LHCN-M2 (cell line): ENCODE measurements at places on chromosomes 4 and X. TPM values are rescaled to one million over a fixed set of nuclear protein-coding genes. Genes with fewer than 3 reads are reported as not detected.

- no peak for DNase-seq
These were observed 103.6 kb downstream of the AREG start for GRCh38 chr4:74548561-74548960.

Gene PSAPL1
- not detected in 2 replicates for total RNA-seq

Gene RPGR
- 16.7 and 19.1 TPM in 2 replicates for total RNA-seq

- DNase-seq = no peak
These were observed 191.9 kb downstream of the SLC39A8 start for GRCh38 chr4:102153391-102153790.

DNA sequence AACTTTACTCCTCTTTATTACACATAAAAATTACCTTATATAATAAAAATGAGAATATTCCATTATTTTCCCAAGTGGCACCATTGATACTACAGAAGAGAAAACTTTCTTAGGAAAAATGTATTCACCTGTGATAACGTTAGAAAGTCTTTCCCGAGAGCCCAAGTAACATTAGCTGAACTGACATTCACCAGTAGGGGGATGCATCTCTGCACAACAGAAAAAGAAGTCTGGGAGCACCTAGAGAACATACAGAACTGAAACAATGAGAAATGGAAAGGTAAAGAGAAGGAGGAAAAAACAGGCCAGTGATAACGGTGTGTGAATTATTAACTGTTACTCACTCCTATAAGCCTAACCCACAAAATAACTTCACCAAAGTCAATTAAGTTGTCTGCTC is 423.3 kb downstream of the CENPC start:
- DNase-seq = peak; percentile 54

Gene BEND2
- total RNA-seq = not detected in 2 replicates

- peak; percentile 39 for DNase-seq
These were observed 40.6 kb downstream of the ZNF81 start for GRCh38 chrX:47877327-47877726.

DNA sequence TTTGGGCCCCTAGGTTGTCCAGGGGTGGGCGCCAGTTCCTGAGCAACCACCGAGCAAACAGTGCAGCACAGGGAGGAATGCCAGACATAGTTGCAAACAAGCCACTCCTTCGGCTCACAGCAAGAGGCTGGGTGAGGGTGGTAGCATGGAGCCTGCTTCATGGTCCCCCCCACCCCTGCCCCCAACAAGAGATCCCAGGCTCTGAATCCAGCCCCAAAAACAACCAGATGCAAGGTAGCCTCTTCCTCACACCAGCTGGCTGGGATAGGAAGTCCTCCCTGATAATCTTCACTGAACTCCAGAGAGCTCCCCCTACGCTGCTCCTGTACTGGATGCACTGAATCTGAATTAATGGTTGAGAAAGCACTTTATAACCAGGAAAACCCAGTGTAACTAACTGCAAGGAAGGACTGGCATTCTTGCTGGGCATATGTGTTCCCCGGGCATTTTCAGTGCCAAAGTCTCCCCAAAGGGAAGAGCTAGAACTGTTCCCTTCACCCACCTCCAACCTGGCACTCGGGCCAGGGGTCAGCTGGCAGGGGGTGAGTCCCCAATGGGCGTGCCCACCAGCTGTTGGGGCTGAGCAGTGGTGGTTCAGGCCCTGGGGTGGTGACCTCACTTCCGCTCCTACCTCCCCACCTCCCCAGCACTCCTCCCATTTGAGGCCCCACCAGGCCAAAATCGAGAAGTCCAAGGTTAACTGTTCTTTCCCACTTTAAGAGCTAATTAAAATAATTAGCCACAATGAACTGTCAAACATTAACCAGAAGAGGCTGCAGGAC is 1.5 kb downstream of the ELF4 start:
- peak; percentile 48 for DNase-seq

- no peak for DNase-seq
These were observed 8.0 kb downstream of the CCDC110 start for GRCh38 chr4:185463541-185463940.

DNA sequence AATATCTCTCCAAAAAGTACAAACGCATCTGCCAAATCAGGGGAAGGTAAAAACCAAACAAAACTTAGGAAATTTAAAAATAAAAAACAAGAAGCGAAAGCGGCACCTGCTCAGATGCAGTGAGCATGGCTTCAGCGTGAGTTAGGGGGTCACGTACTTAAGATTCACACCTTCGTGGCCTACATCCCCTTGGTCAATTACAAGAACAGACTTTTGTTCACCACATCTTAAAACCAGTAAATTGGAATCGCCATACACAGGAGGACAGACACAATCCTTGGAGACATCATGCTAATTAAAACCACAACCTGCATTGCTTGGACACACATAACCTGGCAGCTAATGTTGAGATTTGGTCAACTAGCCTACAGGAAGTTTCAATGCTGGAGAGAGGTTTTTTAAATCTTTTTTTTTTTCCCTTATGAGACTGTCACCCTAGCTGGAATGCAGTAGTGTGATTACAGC is 12.5 kb upstream of the SEL1L3 start:
- DNase-seq = no peak

DNA sequence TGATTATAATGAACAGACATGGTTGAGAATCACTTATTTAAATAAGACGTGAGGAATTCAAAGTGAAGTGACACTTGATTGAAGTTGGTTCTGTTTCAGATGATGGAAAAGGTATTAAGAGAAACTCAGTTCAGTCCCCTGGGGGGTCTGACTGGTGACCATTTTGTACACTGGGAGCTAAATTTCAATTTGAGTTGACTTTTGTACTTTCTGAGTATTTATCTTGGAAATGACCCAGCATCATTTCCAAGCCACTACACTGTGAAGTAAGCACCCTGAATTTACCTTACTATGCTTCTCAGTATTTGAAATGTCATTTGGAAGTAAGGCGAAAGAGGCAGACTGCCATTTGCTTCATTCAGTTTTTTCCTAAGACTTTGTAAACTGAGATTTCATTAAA is 73.4 kb downstream of the CNOT6L start:
- peak; percentile 1 for DNase-seq
